ENCODE measurements at places on chromosomes 13 and 19.

DNA sequence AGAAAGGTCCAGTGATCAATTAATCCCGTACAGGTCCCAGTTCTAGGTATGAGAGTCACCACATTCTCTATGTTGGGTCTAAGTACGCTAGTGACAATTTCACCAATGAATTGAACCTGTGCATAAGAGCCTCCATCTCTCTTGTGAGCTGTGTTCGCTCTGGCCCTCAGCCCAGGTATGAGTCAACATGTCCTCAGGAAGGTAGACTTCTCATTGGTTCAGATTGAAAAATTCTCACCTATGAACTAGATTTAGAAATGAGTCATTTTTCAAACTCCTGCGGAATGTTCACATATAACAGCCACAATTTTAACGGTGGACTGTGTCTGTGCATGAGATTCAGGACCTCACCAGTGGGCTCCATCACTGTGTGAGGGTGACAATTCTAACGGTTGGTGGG is 12.7 kb upstream of the ZNF43 start:
- DNase-seq, result no peak

- DNase-seq, result no peak
Measured at GRCh38 chr19:49073514-49074378, 1.2 kb upstream of the KCNA7 start.

DNA sequence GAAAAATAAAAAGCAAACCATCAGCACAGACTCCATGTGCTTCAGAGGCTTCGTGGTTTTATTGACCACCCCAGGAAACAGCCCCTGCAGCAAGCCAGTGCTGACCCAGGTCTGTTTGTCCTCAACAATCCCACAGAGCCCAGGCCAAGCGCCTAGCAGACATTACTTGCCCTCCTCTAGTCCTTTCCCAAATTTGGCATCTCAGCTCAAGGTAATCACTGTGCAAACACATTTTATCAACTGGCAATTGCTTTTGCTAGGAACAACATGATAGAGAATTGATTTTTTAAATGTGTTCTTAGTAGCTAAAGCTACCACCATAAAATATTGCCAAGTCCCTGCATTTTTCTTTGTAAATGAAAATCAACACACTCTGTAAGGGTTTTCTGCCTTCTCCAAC is 121.8 kb downstream of the STOML3 start:
- DNase-seq, result no peak

- DNase-seq, result no peak
Measured at GRCh38 chr13:72004784-72005374, 137.9 kb upstream of the DACH1 start.

Data from memory B cell (primary cell).